Sciatic nerve (tissue), 2 donors: ENCODE measurements at places on chromosomes 3 and 15.

- no peak for DNase-seq
Observed at GRCh38 chr3:77296527-77296926, 256.6 kb downstream of the ROBO2 start.

DNA sequence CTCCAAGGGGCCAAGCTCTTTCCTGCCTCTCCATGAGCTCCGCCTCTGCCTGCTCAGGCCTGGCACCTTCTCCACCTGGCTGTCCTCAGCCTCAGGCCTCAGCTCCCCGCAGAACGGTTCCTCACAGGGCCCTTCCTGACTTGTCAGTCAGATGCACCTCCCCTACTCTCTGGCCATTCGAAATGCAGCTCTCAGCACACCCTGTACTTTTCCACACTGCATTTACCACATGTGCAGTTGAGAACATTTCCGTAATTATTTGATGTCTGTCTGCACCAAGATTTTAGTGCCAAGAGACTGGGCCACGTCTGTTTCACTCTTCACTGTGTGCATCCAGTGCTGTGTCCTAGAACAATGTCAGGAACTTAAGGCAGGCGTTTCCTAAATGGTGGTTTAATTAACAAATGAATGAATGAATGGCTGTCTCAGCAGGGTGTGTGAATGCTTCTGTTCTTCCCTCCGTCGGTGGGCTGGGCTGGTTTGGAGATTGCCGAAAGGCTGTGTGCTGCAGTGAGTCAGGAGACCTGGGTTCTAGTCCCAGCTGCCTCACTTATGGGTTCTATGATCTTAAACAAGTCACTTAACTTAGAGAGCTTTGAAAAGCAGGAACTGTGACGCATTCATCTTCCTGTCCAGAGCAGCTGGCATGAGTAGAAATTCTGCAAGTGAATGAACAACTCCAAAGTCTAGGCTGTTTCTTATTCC is 5.4 kb downstream of the MUC4 start:
- DNase-seq, result no peak

GRCh38 chr15:39139431-39140059 is 441.3 kb upstream of the THBS1 start:
- no peak for DNase-seq

- DNase-seq, result no peak
Observed at GRCh38 chr3:166243511-166243910, 406.3 kb upstream of the BCHE start.
